ENCODE measurements at places on chromosomes 3 and 15.

- no peak for DNase-seq
These were observed 124.8 kb upstream of the C15orf61 start for GRCh38 chr15:67396114-67396513.

- DNase-seq, result no peak
These were observed 8.8 kb upstream of the B3GNT5 start for GRCh38 chr3:183244219-183244618.

DNA sequence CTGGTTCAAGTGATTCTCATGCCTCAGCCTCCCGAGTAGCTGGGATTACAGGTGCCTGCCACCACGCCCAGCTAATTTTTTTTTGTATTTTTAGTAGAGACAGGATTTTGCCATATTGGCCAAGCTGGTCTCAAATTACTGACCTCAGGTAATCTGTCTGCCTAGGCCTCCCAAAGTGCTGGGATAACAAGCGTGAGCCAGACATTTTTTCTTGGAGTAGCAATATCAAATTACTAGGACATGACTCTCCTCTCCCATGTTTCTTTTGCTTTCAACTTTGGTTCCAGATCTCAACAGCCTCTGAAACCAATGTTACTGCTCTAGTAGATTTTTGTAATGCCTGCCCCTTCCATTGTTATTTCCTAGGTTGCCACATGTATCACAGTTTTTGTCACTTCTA, 462.0 kb downstream of the GBE1 start:
- no peak for DNase-seq

DNA sequence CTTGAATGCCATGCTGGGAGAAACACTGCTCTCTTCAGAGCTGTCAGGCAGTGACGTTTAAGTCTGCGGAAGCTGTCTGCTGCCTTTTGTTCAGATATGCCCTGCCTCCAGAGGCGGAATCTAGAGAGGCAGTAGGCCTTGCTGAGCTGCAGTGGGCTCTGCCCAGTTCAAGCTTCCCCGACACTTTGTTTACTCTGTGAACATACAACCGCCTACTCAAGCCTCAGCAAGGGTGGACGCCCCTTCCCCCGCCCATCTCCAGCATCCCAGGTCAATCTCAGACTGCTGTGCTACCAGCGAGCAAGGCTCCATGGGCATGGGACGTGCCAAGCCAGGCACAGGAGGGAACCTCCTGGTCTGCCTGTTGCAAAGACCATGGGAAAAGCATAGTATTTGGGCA, 99.7 kb downstream of the TAFA4 start:
- DNase-seq, result no peak

GRCh38 chr3:65712140-65712539, 326.6 kb downstream of the MAGI1 start:
- DNase-seq, result no peak

DNA sequence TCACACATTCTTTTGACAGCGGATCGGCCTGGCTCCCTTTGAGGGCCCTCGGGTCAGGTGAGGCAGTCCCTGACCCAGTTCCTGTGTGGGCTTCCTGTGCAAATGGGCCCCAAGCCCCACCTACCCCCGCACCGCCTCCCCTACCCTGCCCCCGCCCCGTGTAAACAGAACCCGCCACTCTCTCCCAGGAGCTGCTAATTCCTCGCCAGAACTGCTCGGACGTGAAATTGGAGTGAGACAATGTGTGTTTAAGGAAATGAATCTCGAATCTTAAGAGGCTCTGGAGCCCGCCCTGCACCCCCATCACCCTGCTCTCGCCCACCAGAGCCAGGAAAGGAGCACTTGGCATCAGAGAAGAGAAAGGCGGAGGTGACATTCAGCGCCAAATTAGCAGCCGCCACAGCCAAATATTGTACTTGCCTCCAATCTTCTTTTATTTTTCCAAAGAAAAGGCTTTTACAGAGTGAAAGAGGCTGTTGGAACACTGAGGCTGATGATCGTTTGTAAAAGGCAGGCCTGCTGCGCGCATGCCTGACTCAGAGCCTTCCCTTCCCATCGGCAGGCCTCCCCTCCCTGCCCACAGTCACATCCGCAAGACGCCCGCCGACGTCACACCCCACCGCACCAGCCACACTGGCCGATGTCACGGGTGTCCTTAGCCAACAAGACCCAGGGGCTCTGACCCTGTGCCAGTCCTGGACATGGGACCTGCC, 53.1 kb downstream of the CACNA2D2 start:
- peak; percentile 68 for DNase-seq

GRCh38 chr3:43075904-43076661, 29.8 kb downstream of the POMGNT2 start:
- DNase-seq, result no peak

DNA sequence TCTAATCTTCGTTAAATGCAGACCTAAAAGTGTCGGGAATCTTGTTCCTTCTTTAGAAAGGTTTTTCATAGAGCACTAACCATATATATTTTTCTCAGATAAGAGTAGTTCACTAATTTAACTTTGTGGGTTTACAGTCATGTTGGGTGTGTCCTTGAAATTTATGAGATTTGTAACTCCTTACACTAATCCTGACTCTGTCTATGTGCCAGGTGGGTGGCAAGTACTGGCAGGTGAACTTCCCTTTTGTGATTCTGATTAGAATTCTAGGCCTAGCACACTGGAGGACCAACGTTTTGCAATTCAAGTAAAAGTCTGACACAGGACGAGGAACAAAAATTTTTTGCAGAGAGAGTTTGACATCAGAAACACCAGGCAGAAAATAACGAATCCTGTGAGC, 220.1 kb downstream of the P3H2 start:
- no peak for DNase-seq

GRCh38 chr15:72496783-72497182, 22.7 kb downstream of the ARIH1 start:
- DNase-seq, result no peak

- DNase-seq, result no peak
These were observed 62.7 kb upstream of the MRPS22 start for GRCh38 chr3:139281096-139281495.

DNA sequence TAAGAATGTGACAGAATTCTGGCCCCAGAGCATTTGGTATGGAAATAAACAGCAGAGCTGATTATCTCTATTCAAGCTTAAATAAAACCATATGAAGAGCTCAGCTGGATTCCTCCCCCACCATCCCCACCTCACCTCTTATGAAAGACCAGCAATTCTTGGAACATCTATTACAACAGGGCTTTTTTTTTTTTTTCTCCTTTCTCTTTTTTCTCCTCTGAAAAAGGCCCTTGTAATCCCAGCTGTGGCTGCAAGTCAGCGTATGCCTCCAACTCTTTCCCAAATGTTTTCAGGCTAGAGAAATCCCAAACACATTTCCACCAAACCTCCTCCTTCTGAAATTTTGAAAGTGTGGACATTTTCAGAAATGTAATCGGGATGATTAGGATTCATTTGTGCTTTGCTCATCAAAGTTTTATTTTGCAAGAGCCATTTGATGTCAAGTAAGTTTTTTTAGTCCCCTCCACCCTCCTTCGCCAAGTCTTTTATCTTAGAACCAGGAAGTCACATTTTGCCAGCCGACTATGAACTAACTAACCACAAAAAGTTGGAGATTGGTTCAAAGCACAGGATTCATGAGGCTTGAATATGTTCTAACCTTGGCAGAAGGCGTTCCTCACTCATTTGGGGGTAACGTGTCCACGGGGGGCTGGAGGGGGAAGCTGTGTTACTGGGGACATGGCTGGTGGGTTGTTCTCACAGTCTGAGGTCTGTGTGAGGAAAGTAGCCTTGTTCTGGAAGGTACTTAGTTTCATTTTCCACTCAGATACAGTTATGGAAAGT, 142.0 kb upstream of the PDZRN3 start:
- DNase-seq, result no peak

DNA sequence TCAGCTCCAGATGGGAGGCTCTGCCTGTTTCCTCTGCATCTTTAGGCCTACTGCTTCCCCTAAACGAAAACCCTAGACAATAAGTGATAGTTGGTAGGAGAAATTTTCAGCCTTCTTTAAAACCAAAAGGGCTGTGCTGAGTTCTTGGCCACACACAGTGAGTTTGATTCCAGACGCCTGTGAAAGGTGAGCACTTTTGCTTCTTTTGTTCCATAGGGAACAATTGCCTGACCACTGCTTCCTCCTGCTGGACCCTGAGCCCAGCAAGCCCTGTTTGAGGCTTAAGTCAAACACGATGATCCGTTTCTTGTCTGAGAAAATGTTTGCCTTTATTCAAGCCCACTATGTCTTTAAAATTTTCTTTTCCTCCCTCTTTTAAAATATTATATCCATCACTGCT, 493.9 kb downstream of the ZIC1 start:
- no peak for DNase-seq

DNA sequence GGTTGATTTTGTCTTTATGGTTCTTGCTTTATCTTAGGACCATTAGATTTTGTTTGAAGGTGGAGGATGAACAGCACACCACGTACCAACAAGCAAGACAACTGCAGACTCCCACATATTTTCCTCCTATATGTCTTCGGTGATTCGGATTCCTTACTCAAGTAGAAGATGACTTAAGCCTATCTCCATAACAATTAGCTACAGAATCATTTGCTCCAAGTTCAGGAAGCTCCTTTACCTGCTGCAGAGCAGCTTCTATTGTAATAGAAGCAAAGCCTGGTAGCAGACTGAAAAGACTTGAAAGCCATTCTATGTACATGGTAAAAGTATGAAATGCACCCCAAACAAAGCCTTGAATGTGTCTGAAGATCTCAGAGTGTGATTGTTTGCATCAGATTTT, 229.0 kb downstream of the SOX2 start:
- no peak for DNase-seq

- no peak for DNase-seq
These were observed 357.5 kb downstream of the CADM2 start for GRCh38 chr3:85316252-85316651.

DNA sequence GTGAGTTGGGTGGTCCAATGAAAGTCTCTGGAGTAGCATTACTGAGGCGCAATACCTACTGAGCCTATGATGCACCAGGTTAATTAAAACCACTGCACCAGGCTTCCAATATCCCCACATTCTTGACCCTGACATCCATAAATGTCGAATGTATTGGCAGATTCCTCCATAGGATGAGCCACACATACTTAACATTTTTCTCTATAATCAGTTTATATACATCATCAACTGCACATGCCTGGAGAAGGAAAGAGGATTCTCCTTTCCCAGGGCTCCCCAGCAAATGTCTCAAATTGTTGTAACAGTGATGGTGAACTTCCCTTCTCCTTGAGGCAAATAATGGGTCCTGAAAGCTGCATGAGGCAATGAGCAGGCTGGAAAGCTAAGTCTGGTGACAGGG, 82.3 kb upstream of the LPP start:
- no peak for DNase-seq

DNA sequence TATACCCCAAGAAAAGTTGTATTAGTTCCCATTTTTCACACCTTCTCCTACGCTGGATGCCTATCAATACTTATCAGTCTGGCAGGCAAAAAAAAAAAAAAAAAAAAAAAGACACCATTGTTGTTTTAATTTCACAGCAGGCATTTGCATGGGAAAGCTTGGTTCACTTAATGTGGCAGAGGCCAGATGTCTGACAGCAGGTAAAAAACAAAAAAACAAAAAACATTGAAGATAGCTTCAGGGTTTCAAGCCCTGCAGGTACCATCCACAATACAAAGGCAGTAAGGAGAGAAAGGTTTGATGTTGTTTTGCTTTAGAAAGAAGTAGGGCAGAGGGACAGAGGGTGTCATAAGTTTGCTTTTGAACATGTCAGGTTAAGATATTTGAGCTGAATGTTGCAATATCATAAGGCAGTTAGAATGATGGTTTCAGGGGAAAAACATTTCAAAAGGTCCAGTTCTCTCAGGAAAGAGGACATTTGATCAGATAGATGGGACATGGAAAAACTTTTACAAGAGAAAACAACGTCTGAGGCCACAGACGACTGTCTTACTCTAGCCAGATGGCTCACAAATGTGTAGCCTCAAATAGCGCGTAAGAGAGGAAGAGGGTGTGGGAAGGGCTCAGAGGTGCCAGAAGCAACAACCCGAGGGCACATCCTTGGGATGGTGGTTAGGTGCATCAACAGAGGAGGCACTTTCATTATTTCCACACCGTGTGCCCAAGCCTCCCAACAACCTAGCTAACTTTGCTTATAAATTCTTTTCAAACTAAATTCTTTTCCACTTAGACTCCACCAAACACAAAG, 25.7 kb downstream of the PCOLCE2 start:
- no peak for DNase-seq

- DNase-seq, result no peak
These were observed 33.2 kb downstream of the CHRM5 start for GRCh38 chr15:34001536-34001935.

DNA sequence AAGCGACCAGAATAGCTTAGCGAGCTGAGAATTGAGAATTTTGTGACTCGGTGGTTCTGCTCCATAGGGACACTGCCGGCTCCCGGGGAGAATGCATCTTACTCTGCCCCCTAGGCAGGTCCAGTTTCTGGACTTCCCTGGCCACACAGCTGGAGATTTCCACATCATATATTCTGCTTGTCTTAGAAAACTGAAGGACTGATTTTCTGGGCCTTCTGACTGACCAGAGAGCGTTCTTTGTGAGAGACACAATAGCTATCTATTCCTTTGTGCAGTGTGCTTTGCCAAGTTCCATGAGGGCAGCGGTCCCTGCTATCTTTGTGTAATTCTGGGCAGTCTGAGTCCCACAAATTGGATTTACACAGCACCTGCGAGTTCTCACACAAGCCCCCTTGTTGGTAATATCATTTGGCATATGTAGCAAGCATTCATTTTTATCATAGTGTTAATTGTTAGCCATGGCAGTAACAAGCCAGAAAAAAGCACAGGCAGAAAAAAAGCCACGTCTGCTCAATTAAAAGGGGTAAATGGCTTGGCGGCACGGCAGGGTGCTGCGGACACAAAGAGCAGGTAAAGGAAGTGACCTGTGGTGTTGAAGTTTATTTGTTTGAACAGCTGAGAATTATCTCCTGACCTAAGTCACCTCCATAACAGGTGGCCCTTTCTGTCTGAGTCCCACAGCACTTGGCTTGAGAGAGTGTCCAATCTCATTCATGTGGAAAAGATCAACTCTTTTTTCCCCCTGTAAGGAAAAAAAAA, 688.7 kb downstream of the TUSC7 start:
- no peak for DNase-seq

DNA sequence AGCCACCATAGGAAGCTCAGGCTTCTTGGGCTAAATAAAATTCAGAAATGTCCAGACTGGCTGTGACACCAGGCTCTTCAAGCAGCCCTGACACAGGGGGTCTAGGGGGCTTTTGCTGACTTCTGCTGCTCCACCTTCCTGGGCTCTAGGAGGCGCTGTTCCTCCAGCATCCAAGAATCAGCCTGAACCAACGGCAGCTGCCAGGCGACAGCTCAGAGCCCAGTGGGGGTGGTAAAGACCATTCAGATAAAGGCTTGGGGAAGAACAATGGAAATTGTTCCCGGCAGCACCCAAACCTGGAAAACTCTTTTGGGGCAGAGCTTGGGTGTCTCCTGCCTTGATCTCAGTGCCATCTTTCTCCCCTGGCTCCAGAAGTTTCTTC, 21.6 kb upstream of the PSTPIP1 start:
- DNase-seq, result peak; percentile 59

DNA sequence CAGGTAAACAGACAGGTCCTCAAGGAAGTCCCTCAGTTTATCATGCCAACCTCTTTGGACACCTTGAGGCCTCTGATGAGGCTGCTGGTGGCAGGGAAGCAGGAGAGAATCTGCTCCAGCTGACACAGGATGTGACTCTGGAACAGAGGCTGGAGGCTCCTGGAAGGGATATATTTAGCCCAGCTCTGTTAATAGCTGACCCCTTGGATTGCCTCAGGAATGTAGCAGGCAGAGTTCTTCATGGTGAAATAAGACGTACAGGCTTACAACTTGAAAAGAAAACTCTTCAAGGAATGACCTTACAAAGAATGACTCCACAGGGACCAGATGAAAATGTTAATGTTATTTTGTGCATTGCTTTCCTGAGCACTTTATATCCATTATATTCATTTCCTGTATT, 90.5 kb downstream of the AQP9 start:
- DNase-seq, result no peak

All from stimulated activated effector memory CD8-positive, alpha-beta T cell treated with anti-CD3 and anti-CD28 coated beads, Interleukin-12 subunit alpha, Interleukin-12 subunit beta, amount 100 ng/mL, for 72 hours (primary cell).